ENCODE measurements at places on chromosomes 4 and X. TPM values are rescaled to one million over a fixed set of nuclear protein-coding genes. Genes with fewer than 3 reads are reported as not detected.

The KDR gene
- total RNA-seq: 0.86 TPM

The PNMA6F gene
- total RNA-seq: not detected

The PPARGC1A gene
- total RNA-seq: 0.86 TPM

The MAGEA1 gene
- not detected for total RNA-seq

The AWAT2 gene
- not detected for total RNA-seq

The SEC24B gene
- 19.9 TPM for total RNA-seq

The MAML3 gene
- 4.2 TPM for total RNA-seq

The RAB39B gene
- total RNA-seq: 0.43 TPM

The TMEM129 gene
- 34.5 TPM for total RNA-seq

GRCh38 chr4:94634271-94634670 is 123.5 kb upstream of the BMPR1B start:
- DNase-seq: peak; percentile 79

- DNase-seq: peak; percentile 37
Measured at GRCh38 chrX:16445166-16445752, 204.7 kb upstream of the S100G start.

DNA sequence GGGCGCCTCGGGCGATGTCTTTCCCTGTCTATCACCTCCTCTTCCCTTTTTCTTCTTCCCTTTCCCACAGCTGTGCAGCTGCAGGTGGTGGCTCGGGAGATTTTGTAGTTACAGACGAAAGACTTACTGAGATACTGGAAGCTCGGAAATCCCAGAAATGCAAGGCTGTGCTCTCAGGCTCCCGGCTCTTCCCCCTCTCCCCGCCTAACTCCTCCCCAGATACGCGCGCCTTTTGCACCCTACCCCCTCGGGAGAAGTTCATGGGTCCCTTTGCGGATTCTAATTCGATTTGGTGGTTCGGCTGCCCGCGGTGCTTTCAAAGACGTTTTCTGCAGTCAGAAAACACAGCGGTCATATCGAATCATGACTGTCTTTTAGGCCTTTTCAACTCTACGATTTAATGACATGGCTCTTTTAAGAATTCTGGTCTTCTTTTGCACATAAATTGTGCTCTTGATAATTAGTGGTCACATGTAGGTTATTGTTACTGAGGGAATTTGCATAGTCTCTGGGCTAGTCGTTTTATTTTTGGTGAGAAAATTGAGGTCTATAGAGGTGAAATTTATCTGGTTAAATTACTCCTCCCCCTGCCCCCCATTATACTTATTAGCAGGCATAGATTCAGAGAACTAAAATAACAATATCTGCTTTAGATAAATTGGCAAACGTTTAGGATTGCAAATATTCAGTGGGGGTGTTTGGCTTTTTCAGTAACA is 1.6 kb downstream of the SEPTIN11 start:
- peak; percentile 65 for DNase-seq

GRCh38 chrX:74613370-74614092 is 893 bp downstream of the RLIM start:
- DNase-seq: peak; percentile 51

- DNase-seq: no peak
Measured at GRCh38 chr4:89269121-89269666, 38.4 kb downstream of the GPRIN3 start.

DNA sequence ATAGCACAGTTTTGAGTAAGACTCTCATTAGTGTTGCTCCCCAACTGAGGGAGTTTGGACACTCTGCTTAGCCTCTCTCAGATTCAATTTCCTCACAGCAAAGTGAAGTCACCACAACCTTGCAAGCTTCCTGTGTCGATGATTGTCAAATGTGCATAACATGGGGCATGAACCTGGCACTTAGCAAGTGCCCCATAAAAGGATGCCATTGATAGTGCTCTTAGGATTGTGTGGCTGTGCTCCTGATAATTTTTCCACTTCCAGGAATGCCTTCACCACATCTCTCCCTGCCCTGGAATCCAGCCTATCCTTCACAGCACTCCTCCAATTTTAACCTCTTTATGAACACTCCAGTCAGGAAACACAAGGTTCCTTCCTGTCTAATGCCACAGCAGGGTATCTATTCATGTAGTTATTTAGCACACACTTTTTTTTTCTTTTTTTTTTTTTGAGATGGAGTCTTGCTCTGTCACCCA is 309.4 kb downstream of the PPP3CA start:
- no peak for DNase-seq

GRCh38 chr4:14254252-14254651 is 626.7 kb upstream of the BOD1L1 start:
- DNase-seq: peak; percentile 22

GRCh38 chr4:54909961-54910360 is 215.4 kb downstream of the KDR start:
- DNase-seq: no peak

DNA sequence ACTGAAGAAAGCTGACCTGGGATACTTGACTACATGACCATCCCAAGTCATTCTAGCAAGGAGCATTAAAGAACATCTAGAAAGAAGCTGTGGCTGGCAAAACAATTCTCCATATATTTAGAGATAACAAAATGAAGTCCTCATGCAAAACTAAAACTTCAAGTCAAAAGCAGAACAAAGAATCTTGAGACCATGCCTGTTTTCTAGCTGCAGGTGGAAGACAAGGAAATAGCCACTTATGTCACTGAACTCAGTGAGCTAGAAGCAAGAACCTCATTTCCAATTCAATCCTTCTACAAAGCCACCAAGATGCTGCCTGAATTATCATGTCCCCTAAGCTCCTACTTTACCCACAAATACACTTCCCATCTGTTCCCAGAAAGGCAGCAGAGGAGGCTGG is 13.8 kb downstream of the USP46 start:
- DNase-seq: no peak

- DNase-seq: no peak
Measured at GRCh38 chr4:41652971-41653370, 95.6 kb downstream of the PHOX2B start.

GRCh38 chr4:126611900-126612299 is 1020.9 kb upstream of the INTU start:
- peak; percentile 50 for DNase-seq

- no peak for DNase-seq
Measured at GRCh38 chrX:144275367-144275766, 391.5 kb downstream of the UBE2NL start.

- DNase-seq: no peak
Measured at GRCh38 chr4:176413171-176413570, 93.4 kb downstream of the SPCS3 start.

DNA sequence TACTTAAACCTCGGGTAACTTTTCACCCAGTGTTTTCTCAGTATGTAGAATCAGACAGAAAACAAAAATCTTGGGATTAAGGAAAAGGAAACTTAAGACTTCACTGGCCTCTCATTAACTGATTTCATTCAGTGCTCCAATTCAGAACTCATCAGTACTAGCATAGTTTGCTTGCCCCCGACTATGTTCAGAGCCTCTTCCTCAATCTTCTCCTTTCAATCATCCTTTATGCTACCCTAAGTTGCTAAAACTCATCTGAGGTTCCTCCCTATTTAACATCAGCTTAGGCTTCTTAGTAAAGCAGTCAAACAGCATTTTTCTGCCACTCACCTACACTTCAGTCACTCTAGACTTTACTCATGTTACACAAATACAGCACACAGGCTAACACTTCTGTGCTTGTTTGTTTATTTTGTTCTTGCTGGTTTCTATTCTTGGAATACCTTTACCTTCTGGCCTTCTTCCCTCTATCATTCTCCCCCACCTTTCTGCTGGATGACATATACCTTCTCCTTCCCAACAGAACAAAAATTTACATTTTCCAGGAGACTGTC is 163.0 kb upstream of the TLL1 start:
- no peak for DNase-seq

GRCh38 chr4:147825451-147826287 is 93.8 kb downstream of the ARHGAP10 start:
- DNase-seq: no peak

- DNase-seq: no peak
Measured at GRCh38 chr4:140829825-140830224, 73.6 kb upstream of the TBC1D9 start.

DNA sequence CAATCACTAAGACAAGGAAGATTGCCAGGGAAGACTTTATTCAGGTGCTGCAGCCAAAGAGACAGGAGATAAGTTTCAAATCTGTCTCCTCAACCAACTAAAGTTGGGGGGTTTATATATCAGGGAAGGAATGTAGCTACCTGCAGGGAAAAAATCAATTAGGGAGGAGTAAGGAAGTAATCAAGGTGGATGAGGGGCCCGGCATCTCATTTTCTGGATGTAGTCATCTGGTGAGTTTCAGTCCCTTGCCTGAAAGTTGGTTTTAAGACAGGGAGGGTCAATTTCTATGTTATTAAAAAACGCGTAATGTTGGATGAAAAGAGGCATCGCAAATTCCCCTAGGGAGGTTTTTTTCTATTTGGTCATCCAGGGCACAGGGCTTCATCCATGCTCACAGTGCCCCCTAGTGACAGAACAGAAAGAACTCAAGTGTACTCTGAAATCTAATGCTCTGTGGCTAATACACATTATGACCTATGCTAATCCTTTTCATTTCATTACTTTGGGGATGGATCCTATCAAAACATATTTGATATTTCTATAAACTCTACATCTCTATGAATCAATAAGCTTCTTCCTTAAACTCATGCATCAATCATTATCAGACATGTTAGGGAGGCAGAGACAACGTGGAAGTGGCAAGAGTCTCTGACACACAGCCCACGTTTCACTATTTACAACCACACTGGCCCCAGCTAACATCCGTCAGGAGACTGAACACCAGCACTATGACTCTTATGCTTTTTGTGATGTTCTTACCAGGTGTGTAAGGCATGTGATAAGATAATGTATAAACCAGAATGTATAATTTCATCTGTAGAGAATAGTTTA is 1577.0 kb upstream of the TENM3 start:
- DNase-seq: peak; percentile 4

- peak; percentile 13 for DNase-seq
Measured at GRCh38 chrX:142089193-142089592, 115.9 kb downstream of the MAGEC2 start.

- DNase-seq: no peak
Measured at GRCh38 chr4:28545986-28546385, 1685.3 kb downstream of the STIM2 start.

DNA sequence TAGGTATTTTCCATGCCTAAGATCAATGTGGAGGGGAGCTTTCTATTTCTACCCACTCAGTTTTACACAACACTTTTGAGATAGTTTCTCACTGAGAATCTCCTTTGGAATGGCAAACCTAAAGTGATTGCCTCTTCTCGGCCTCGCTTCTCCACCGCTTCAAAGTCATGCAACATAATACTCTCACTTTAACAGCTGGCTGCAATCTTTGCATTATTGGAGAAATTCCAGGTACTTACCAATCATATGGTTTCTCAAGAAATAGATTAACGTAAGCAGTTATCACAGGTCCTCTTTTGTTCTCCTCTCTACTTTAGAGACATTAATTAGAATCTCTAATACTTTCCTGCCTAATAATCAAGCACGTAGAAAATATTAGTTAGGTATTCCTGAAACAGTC is 3.7 kb upstream of the IL13RA2 start:
- DNase-seq: no peak

DNA sequence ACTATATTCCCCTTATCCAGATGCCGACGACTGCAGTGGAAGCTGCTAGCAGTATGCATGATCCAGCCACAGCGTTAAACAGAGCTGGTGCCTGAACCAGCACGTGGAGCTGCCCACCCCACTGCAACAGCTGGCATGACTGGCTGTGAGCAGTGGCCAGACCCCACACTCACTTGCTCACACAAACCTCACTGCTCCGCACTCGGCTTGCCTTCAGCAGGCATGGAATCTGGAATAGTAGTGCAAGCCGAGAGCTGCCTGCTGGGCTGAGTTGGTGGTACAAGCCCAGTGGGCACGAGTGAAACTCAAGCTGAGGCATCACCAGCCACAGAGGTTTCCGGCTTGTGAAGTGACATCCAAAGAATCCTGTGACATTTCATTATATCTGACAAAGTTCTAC is 1197.6 kb downstream of the FAM133A start:
- no peak for DNase-seq

- no peak for DNase-seq
Measured at GRCh38 chrX:21779095-21779494, 21.2 kb upstream of the SMPX start.

- peak; percentile 62 for DNase-seq
Measured at GRCh38 chr4:57109847-57110639, at the start of gene IGFBP7. Gene IGFBP7, minus strand, starts transcription at chr4:57110385. Its CDS starts 34 bp downstream, at chr4:57110351.

DNA sequence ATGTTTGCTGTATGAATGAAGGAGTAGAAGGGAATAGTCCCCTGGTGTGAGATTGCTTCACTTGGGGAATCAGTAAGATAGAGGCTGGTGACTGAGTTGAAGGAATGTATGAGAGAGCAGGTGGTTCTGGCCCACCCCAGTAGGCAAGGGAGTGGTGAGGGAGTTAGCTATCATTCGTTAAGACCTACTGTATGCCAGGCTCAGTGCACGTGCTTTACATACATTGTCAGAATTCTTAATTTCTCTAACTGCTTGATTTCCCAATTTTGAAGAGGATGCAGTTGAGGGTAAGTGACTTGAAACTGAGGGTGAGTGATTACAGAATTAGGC is 700 bp downstream of the VMA21 start:
- DNase-seq: no peak

GRCh38 chrX:38638952-38639529 is 77.7 kb downstream of the TSPAN7 start:
- DNase-seq: no peak

Data from fibroblast of villous mesenchyme (primary cell).